ENCODE measurements at places on chromosomes 2 and 18. TPM values are rescaled to one million over a fixed set of nuclear protein-coding genes. Genes with fewer than 3 reads are reported as not detected.

SLC11A1 gene
- 14.5 TPM for total RNA-seq

DNA sequence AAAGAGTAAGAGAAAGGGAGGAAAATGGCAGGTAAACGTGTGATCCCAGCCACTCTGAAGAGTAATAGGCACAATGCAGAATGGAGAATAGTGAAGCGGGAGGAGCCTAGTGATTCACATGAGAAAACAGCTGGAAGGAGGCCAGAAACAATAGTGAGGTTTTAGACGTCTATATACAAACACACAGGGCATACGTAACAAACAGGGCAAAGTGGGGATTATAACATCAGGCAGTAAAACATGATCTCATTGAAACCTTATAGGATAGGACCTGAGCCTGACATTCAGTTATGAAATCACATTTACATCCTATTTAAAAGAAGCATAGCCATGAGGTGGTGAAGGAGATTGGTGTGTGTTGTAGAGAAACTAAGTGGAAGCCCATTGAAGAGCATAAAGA, 33.0 kb upstream of the GATA6 start:
- H3K4me3 ChIP-seq, result no peak overlapping the region
- no peaks in the 10 kb centered on the region for H3K4me1 ChIP-seq
- no peaks in the 10 kb centered on the region for H3K27me3 ChIP-seq
- no peak for DNase-seq
- H3K27ac ChIP-seq, result no peak overlapping the region

DNA sequence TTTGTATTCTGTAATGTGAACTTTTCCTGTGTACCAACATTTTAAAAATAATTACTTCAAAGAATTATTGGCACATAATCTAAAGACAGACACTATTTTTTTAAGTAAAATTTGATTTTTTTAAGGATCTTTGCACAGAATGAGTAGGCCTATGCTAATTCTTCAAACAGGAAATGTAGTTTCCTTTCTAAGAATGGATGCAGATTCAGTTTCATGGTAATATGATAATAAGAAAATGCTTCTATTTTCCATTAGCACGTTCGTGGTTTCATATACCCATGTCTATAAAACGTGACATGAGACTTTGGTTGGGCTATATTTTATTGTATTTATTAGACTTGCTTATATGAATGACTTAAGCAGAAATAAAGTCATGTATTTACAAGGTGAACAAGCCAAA, 191.8 kb upstream of the RBBP8 start:
- no peak overlapping the region for H3K27ac ChIP-seq
- no peaks in the 10 kb centered on the region for H3K27me3 ChIP-seq
- H3K36me3 ChIP-seq, result no peaks in the 10 kb centered on the region
- H3K4me3 ChIP-seq, result no peak overlapping the region
- no peaks in the 10 kb centered on the region for H3K4me1 ChIP-seq

DNA sequence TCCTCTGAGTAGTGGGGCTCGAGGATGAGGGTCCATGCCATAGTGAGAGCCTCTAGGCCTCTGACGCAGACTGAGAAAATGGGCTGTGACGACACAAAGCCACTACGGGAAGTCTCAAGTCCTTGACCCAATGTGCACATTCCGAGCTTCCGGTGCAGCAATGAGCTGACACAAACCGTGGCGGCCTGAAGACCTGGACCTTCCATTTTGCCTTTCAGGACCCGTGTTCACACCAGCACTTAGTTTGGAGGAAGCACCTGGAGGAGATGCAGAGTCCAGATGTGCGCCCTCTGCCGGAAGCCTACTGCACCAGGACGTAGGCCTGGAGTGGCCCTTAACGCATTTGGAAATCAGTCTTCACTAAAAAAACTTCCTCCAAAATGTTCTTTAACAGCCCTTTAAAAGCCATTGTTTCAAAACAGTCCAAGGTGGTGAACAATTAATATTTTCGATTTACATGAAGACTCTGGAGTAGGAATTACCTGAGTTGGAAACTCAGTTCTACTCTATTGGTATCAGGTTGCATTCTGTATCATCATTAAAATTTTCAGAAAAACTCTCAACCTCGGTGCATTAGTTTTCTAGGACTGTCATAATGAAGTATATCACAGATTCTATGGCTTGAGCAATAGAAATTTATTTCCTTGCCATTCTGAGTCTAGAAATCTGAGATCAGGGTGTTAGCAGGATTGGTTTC, 33.9 kb downstream of the BMP10 start:
- peak overlapping the region; percentile 15 for H3K27ac ChIP-seq
- no peaks in the 10 kb centered on the region for H3K27me3 ChIP-seq
- no peaks in the 10 kb centered on the region for H3K36me3 ChIP-seq
- H3K4me3 ChIP-seq, result no peak overlapping the region
- no peaks in the 10 kb centered on the region for H3K4me1 ChIP-seq
- DNase-seq, result peak; percentile 85

DNA sequence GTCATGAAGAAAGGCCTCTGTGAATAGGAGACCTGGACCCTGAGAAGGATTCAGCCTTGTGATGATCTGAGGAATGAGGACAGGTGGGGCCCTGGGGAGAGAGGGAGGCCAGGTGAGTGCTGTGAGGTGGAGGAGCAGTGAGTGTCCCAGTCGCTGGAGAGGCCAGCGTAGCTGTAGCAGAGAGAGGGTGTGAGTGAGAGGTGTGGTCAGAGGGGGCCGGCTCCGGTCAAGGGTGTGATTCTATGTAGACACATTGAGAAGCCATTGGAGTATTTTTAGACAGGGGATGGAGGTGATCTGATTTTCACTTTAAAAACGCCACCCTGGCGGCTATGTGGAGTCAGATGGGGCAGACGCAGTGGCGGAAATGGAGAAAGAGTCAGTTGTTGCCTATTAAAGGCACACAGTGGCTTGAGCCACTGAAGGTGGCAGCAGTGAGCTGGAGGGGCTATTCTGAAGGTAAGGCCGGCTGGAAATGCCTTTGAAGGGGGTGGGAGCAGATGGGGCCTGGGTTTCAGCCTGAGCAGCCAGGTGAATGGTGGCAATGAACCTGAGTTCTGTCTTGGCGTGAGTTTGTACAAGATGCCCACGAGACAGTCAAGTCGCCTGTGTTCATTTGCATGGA, 55.6 kb downstream of the GREB1 start:
- H3K4me3 ChIP-seq, result no peak overlapping the region
- H3K27me3 ChIP-seq, result no peaks in the 10 kb centered on the region
- H3K4me1 ChIP-seq, result no peaks in the 10 kb centered on the region
- no peaks in the 10 kb centered on the region for H3K36me3 ChIP-seq
- DNase-seq, result no peak

GRCh38 chr2:4077017-4077416, 373.6 kb downstream of the DCDC2C start:
- DNase-seq, result no peak
- peaks cover 3% of the 10 kb centered on the region for H3K4me1 ChIP-seq
- no peak overlapping the region for H3K4me3 ChIP-seq
- no peaks in the 10 kb centered on the region for H3K27me3 ChIP-seq
- H3K36me3 ChIP-seq, result no peaks in the 10 kb centered on the region
- no peak overlapping the region for H3K27ac ChIP-seq

DNA sequence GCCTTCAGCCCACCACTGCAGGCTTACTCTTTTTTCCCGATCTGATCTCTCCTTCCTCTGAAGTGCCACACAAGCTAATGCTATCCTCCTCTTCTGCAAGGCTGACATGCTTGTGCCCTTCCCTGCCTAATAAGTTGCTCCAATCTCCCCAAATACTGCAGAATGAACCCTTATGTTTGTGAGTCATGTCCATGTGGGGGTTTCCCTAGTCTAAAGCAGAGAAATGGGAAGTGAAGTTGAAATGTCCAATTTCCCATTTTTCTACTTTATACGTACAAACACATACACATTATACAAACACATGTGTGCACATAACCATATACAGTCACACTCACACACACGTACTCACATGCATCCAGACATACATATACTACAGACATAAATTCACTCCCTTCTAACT, 288.1 kb upstream of the CELF4 start:
- no peaks in the 10 kb centered on the region for H3K27me3 ChIP-seq
- no peak overlapping the region for H3K4me3 ChIP-seq
- no peaks in the 10 kb centered on the region for H3K4me1 ChIP-seq
- no peak overlapping the region for H3K27ac ChIP-seq

Measured in thyroid gland (tissue), 4 donors.